ENCODE measurements at places on chromosomes 2 and 18.
A peak's percentile ranks its signal among the peaks of the same experiment; 100 is the strongest.

- DNase-seq = no peak
Observed at GRCh38 chr2:241902357-241902991, 32.9 kb downstream of the RTP5 start.

DNA sequence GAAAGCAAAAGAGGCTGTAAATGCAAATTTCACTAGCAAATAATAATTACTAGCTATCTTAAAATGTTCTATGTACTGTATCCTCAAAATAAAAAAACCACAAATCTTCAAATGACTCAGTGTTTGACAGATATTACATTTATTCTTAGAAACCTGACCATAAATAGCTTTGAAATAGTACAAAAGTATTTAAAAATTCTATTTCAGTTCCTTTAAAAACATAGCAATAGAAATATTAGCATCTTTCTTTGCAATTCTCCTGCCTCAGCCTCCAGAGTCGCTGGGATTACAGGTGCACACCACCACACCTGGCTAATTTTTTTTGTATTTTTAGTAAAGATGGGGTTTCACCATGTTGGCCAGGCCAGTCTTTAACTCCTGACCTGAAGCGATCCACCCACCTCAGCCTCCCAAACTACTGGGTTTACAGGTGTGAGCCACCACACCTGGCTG lies 50.6 kb downstream of the MSH6 start:
- DNase-seq = no peak

- DNase-seq = no peak
Observed at GRCh38 chr2:212284166-212284565, 254.4 kb downstream of the ERBB4 start.

DNA sequence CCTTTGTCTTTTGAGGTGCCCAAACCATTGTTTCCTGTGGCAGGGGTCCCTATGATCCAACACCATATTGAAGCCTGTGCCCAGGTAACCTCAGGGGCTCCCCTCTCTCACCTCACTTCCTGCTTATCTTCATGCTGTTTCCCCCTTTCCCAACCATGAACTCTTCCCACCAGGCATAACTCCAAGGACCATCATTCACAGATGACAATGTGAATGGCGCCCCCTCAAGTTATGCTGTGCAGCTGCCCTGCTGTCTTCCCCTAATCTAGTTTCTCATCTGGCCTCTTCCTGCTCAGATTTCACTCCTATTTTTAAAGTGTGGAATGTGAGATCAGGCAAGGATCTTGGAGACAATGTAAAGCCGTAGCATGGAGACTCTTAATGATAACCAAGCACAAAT lies 1.4 kb downstream of the GMPPA start:
- DNase-seq = peak; percentile 69

- DNase-seq = no peak
Observed at GRCh38 chr2:240362216-240362755, 73.2 kb upstream of the GPC1 start.

DNA sequence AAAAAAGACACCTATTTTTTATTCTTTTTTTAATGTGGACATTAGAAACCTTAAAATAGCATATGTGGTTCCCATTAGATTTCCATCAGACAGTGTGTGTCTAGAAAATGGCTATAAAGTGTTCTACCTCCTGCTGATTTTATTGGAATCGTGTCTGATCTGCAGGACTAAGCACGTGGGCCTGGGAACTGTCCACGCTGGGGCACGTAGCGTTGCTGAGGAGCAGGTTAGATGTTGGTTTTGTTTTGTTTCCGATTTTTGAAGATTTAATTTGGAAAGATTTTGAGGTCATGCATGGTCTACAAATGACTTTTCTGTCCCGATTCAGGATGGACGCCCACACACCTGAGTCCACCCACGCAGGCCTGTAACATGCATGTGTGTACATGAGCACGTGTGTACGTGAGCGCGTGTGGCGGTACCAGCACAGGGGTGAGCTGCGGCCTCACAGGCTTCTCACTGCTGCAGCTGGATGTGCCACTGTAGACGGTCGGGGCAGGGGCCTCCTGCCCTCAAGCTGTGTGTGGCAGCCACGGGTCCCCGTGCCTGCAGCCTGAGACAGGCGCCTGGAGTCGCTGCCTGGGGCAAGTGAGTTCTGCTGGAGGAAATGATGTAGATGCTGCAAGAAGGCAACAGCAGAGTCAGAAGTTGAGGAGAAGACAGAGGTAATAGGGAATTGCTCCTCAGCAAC lies 99.7 kb upstream of the CTDP1 start:
- no peak for DNase-seq

DNA sequence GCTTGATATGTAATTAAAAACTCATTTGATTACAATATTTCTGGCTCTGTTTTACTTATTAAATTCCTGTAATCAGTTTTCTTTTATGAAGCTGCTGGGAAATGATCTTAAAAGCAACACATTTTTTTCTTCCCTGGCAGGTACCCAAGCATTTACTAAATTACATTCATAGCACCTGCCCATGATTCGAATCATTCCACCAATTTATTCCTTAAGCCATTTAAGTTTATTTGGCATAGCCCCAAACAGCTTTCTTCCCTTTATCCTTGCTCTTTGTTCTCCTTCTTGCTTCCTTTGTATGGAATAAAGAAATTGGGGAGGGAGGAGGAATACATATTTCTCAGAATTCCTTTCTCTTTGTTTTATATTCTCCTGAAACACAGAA lies 241.3 kb downstream of the AGPS start:
- DNase-seq = no peak

DNA sequence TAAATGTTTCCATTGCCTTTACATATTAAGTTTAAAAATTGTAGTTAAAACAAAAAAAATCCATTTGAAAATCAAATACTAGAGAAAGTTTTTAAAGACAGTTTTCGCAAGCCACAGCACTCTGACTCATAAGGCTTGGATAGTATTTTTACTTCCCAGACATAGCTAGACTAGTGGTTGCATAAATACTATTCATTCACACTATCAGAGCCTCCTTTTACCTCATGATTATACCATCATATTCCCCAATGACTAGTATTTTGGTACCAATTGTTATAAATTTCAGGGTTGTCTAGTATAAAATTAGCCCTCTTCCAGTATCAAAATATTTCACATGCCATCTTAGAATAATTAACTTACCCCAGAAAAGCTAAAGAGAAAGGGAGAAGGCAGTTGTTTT lies 393.5 kb downstream of the ERBB4 start:
- peak; percentile 39 for DNase-seq

DNA sequence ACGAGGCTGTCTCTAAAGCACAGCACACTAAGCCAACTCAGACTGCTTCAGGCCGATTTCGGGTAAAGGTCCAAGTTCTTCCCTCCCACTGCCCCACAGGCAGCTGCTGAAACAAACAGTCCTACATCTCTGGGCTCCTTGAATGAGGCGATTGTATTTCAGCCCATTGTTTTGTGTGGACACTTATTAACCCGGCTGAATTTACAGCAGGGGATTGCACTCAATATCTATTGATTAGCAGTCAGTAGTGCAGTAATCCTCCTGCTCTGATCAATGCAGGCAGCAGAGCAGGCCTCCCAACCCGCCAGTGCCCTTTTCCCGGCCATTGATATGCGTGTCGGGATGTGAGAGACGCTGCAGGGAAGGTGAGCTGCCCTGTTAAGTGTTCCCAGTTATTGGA lies 330.1 kb downstream of the CMPK2 start:
- DNase-seq = no peak

All from fibroblast of skin of right biceps (primary cell).